NCI-H187 (cell line): ENCODE measurements at places on chromosomes 6 and 20.

DNA sequence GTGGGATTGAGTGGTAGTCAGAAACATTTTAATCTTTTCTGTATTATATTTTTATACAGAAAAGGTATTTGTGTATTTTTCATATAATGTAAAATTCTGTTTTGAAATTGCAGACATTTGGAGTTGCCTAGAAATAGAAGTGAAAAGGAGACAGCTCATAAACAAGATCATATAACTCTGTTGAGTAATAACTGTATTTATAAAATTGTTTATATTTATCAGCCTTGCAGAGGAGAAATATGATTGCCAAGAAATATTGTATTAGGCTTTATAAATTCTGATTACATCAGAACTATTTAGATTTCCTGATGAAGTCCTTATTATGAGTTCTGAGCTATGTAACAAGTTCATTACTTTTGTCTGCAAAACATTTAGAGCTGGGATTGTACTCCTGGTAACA is 55.3 kb downstream of the RIPOR2 start:
- DNase-seq: no peak

GRCh38 chr6:4928426-4928825 is 75.4 kb downstream of the RPP40 start:
- DNase-seq: no peak

GRCh38 chr6:4973982-4974745 is 29.7 kb downstream of the RPP40 start:
- no peak for DNase-seq

- no peak for DNase-seq
Measured at GRCh38 chr6:135147637-135148592, 33.2 kb upstream of the MYB start.

- DNase-seq: no peak
Measured at GRCh38 chr6:157724138-157724820, 98.8 kb upstream of the SNX9 start.

- no peak for DNase-seq
Measured at GRCh38 chr20:43937591-43937990, 22.9 kb downstream of the TOX2 start.

- no peak for DNase-seq
Measured at GRCh38 chr20:12110274-12110673, 192.6 kb downstream of the BTBD3 start.

DNA sequence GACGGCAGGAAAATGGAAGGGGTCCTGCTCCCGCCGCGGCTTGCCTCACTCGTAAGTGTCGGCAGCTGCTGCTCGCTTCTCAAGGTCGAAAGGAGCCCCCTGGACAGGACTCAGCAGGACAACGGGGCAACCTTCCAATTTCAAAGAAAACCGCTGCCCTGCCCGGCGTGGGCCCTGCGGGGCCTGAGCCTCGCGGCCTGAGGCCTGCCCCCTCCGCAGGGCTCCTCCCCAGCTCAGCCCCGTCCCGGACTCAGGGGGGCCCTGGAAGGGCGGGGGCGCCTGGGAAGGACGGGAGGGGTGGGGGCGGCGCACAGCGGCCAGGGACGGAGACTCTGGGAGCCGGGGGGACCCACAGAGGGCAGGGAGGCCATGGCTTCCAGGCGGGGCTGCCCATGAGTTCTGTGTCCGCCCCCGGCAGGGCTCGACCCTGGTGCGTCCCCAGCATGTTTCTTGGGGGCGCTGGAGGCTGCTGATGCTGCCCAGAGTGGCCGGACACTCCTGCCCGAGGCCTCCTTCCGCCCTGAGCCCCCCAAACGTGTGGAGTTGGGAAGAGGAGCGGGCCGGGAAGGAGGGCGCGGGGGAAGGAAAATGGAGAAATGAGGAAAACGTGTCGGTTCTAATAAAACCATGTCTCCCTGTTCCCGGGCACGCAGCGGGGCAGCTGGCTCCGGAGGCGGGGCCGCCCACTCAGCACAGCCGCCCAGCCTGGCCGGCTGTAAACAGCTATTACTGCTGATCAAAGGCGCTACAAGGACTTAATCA is 114.6 kb downstream of the DLL1 start:
- DNase-seq: no peak

DNA sequence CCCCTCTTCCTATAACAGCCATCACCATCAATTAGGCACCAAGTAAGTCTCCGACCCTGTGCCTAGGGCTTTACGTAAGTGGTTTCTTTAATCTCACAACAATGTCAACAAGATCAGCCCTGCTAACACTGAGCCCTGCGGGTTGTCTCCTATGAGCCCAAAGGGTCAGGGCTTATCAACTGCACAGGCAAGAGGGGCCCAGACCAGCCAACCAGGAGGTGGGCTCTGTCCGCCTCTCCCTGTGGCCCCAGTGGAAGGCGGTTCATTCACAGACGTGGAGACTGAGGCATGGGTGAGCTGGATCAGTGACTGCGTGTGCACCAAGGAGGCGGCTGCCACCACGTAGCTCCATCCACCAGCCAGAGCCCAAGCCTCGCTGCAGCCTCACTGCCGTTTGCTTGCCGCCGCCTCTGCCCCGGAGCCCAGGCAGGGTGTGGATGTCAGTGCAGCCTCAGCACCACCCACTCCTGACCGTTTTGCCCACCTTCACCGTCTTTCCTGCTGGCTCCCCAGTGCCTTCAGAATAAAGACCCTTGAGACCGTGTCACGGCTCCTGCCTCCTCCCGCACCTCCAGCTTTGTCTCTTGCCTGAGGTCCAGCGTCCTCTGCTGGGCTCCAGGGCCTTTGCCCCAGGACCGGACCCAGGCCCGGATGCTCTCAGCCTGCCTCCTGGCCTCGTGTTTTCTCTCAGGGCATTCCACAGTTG is 78.7 kb downstream of the DLL1 start:
- no peak for DNase-seq

- no peak for DNase-seq
Measured at GRCh38 chr20:23655491-23656211, 17.9 kb upstream of the CST3 start.

GRCh38 chr6:32127409-32127716 is 683 bp downstream of the ATF6B start:
- DNase-seq: no peak

- no peak for DNase-seq
Measured at GRCh38 chr6:90256698-90257485, 39.8 kb downstream of the BACH2 start.

GRCh38 chr6:108359901-108360882 is 65.3 kb downstream of the AFG1L start:
- DNase-seq: no peak
